DMS53 (cell line): ENCODE measurements at places on chromosomes 12 and 14.

DNA sequence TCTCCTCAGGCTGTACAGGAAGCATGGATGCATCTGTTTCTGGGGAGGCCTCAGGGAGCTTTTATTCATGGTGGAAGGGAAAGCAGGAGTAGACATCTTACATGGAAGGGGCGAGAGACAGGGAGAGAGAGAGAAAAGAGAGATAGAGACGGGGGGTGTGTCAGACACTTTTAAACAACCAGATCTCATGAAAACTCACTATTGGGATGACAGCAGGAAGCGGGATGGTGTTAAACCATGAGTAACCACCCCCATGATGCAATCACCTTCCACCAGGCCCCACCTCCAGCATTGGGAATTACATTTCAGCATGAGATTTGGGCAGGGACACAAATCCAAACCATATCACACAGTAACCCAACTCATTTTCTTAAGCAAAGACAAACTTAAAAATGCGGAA, 110.0 kb upstream of the EEA1 start:
- peak; percentile 22 for DNase-seq

DNA sequence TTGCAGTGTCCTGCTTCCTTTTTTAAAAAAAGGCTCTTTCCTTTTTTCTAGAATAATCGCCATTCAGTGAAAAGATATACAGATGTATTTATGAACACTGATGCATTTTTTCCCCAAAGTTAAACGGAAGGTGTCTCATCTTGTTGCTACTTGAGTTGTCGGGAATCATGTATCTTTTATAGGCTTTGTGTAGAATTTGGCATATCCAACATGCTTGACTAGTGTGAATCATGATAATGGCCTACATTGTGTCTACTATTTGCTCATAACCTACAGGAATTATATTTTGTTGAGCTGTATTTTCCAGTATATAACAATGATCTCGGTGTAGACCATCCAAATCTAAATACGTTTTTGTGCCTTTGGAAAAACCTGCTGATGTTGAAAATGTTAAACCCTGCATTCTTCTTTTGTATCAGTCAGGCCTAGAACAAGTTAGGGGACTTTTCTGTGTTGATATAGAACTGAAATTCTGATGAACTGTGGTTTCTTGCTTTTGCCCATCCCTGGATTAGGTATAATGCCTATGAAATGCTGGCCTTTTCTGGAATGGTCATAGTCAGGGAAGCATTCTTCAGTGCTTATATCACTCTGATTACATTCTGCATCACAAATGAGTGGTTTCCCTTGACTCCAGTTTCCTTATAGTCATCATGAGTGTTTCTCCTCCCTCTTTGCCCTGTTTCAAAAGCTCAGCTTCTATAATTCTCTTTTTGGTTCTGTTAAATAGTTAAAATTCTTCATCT, 10.8 kb downstream of the BMAL2 start:
- DNase-seq = peak; percentile 39

DNA sequence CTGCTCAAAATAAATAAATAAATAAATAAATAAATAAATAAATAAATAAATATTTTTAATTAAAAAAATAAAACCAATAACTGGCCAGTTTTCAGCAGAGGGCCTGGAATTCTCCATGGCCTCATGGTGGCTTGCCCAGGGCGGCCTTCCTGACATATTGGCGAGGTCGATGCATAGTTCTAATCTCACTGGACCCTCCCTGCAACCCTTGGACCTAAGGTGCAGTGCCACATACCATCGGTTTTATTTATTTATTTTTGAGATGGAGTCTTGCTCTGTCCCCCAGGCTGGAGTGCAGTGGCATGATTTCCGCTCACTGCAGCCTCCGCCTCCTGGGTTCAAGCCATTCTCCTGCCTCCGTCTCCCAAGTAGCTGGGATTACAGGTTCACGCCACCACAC, 3.9 kb upstream of the VSIG10 start:
- no peak for DNase-seq

GRCh38 chr12:49358483-49359141, 8.7 kb upstream of the SPATS2 start:
- peak; percentile 86 for DNase-seq

GRCh38 chr12:104643093-104643818, 186.5 kb downstream of the CHST11 start:
- DNase-seq = no peak

GRCh38 chr12:93376436-93377251, 1.1 kb upstream of the NUDT4 start:
- DNase-seq = peak; percentile 39

- DNase-seq = no peak
These were observed 56.5 kb upstream of the CFL2 start for GRCh38 chr14:34770901-34771300.

- DNase-seq = peak; percentile 98
These were observed 17.4 kb downstream of the P2RX4 start for GRCh38 chr12:121227294-121227693.

DNA sequence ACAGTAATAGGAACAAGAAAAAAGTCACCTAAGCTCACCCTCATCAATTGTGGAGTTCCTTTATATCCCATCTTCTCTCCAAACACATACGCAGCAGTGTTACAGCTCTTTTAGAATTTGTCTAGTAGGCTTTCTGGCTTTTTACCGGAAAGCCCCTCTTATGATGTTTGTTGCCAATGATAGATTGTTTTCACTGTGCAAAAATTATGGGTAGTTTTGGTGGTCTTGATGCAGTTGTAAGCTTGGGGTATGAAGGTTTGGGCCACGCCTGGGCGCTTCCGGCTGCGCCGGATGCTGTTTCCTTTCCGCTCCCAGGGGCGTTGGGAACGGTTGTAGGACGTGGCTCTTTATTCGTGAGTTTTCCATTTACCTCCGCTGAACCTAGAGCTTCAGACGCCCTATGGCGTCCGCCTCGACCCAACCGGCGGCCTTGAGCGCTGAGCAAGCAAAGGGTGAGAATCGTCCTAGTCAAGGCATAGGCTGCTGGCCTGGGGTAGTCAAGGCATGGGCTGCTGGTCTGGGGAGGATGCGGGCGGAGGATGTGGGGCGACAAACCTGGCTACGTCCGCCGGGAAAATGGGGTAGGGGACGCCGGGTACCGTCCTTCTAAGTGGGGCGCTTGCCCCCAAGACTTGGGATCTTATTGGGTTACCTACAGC, at the start of the genes C12orf57 and RNU7-1:
TSS of gene C12orf57 (plus strand) at position 301 of the 659 bp plus-strand sequence. CDS start at position 401, 100 bp downstream.
TSS of gene RNU7-1 (plus strand) at position 95 of the 659 bp plus-strand sequence.
- DNase-seq = peak; percentile 98

DNA sequence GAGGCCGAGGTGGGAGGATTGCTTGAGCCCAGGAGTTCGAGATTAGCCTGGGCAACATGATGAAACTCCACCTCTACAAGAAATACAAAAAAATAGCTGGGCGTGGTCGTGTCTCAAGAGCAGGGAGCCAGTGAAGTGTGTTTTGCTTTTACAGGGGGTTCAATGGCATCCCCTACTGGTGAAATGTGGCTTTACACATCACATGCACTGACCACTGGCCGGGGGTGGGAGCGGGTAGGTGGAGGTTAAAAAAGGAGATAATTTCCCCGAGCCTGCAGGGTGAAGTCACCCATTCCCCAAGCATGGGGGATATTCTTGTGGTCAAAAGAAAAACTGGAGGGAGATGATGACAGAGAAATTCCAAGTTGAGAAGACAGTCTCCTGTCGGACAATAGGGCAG, 63.6 kb upstream of the PWP1 start:
- peak; percentile 32 for DNase-seq

DNA sequence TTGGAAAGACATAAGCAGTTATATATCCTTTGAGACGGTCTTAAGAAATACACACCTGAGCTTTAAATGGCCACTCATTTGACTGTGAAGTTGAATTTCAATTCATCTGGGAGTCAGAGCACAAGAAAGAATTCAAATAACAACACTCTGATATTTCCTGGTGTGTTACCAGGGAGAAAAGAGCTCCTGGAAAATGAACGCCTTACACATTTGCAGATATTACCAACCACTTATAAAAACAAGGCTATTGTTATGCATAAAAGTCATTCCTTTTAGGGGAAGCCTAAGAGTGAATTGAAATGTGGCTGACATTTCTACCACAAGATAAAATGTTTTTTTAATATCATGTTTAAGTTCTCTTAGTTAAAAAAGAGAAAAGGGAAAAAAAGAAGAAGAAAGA, 229.2 kb upstream of the PLEKHG7 start:
- no peak for DNase-seq

DNA sequence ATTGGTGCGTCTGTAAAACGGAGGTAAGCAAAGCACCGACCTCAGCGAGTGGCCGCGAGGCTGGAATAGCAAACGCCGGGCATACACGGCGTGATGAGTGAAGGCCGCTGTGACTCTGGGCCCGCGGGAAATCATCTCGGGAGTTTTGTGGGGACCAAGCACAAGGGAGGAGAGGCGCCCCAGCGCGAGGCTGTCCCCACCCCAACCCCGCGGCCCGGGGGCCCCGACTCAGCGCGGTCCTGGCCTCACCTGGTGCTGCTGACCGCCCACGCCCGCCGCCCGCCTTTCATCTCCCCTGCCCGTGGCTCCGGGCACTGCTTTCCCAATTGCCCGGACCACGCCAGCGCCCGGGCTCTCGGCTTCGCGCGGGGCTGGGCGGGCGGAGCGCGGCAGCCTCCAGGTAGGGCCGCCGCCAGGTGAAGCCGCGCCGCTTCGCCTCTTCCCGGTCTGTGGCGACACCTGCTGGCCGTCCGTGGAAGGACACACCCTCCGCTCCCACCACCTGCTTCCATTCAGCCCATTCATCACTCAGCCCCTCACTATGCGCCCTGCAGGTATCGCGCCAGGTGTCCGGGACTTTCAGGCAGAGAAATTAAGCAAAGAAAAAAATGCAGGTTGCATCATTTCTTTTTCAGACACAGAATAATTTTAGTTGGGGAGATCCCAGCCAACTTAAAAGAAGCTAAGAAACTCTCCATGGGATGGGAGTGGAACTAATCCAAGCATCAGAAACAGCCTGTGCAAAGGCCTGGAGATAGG, 360.4 kb downstream of the MED13L start:
- peak; percentile 90 for DNase-seq

GRCh38 chr12:79978692-79979091, 43.8 kb upstream of the PPP1R12A start:
- DNase-seq = no peak

- no peak for DNase-seq
These were observed 117.4 kb upstream of the RTL1 start for GRCh38 chr14:101020834-101021370.

DNA sequence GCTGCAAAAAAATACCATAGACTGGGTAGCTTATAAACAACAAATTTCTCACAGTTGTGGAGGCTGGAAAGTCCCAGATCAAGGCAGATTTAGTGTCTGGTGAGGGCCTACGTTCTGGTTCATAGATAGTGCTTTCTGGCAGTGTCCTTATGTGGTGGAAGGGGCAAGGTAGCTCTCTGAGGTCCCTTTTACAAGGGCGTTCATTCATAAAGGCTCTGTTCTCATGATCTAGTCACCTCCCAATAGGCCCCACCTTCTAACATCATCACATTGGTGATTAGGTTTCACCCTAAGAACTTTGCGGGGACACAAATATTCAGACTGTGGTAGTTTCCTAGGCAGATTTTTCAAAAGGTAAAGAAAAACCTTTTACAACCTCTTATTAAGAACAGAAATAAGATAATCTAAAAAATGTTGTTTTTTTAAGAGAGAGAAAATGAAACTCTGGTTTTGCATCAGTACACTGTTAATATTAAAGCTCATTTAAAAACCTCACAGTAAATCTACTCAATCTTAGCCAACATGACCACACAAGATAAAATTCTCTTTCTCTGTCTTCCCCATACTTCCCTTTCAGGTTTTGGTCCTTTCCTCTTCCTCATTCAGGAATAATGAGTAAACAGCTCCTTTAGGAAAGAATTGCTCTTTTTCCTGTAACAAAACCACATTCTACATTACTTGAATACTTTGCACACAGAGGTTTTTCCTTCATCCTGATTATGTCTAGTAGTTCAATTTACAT, 117.5 kb downstream of the UNC79 start:
- no peak for DNase-seq

DNA sequence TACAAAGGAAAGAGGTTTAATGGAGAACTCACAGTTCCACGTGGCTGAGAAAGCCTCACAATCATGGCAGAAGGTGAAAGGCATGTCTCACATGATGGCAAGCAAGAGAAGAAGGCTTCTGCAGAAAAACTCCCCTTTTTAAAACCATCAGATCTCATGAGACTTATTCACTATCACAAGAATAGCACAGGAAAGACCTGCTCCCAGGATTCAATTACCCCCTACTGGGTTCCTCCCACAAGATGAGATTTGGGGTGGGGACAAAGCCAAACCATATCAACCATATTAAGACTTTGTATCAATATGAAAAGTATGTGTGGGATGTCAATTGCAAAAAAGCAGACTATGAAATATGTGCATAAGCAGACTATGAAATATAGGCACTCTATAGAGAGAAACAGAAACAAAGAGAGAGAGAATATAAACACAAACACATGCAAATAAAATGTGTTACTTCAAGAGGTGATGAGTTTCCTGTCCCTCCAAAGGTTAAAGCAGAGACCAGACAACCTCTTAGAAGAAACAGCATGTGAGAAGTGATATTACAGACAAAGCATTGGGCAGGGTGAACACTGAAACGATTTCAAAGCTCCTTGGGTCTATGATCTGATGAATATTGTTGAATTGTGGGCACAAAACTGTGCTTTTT, 151.2 kb upstream of the KRR1 start:
- DNase-seq = no peak

GRCh38 chr14:51498411-51499227, 153.1 kb upstream of the FRMD6 start:
- no peak for DNase-seq

DNA sequence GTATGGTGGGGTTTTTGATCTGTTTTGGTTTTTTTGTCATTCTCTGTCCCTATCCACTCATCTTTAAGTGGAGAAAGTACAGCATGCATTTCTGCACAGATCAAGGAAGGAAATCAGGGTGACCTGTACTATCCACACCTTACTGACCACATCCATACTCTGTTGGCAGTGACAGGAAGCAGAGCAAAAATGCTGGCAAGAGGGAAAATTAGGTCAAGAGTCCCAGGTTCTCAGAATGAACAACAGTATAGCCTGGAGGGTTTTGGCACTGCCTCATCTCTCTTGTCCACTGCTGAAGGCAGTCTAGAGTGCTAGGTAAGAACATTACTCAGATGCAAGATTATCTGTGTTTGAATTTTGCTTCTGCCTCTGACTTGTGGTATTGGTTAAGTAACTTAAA, 70.7 kb downstream of the TAOK3 start:
- peak; percentile 16 for DNase-seq

DNA sequence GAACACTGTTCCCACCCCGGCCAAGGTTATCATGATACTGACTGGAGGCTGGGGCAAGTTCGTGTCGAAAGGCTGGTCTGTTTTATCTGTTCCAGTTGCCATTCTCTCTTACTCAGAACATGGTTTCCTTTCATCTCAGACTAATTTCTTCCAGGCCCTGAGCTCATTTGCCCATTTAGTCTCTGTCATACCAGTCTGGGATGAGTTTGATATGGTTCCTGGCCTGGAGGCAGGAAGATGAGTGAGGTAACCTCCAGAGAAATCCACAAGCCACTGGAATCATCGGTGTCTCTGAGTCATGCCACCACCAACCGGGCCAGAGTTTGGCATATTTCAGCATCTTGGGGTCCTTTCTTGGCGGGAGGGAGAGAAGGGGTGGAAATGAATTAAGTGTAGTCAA, 114.7 kb downstream of the NTF3 start:
- DNase-seq = no peak

- DNase-seq = no peak
These were observed 1.1 kb upstream of the ATP23 start for GRCh38 chr12:57940052-57940914.

GRCh38 chr14:34053666-34054065, 102.8 kb upstream of the EGLN3 start:
- DNase-seq = no peak
